ENCODE measurements at places on chromosomes 5 and 9. TPM values are rescaled to one million over a fixed set of nuclear protein-coding genes. Genes with fewer than 3 reads are reported as not detected.

GRCh38 chr5:69334793-69335268, 2.2 kb upstream of the CCDC125 start:
- H3K36me3 ChIP-seq, result no peaks in the 10 kb centered on the region
- H3K27ac ChIP-seq, result no peak overlapping the region
- H3K27me3 ChIP-seq, result no peaks in the 10 kb centered on the region
- no peak overlapping the region for H3K4me3 ChIP-seq

- H3K4me1 ChIP-seq, result peaks cover 25% of the 10 kb centered on the region
- no peak overlapping the region for H3K4me3 ChIP-seq
- H3K36me3 ChIP-seq, result no peaks in the 10 kb centered on the region
- H3K27me3 ChIP-seq, result no peaks in the 10 kb centered on the region
- DNase-seq, result peak; percentile 4
- H3K27ac ChIP-seq, result no peak overlapping the region
These were observed 16.7 kb downstream of the SLC28A3 start for GRCh38 chr9:84323858-84324257.

Gene OBP2A
- total RNA-seq, result not detected

DNA sequence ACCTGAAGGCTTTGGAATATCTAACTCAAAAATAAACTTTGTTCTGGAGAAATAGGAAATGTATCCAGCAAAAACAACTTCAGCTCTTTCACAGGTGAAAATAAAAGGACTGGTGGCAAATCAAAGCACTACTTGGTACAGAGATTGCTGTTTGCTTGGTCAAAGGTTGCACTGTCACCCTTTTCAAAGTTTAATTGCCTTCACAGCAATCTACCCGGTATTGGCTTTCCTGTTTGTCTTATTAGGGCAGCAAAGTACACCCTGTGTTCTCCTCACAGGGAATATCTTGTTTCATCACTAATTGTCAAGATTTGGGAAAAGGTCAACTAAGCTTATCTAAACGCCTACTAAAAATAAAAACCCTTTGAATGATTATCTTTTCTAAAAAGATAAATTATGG, 214.1 kb upstream of the ADCY2 start:
- H3K27me3 ChIP-seq, result no peaks in the 10 kb centered on the region
- no peaks in the 10 kb centered on the region for H3K36me3 ChIP-seq
- no peaks in the 10 kb centered on the region for H3K4me1 ChIP-seq
- H3K4me3 ChIP-seq, result no peak overlapping the region
- no peak overlapping the region for H3K27ac ChIP-seq

Gene MAP1B
- 263 TPM for total RNA-seq
